AG09309 (cell line): ENCODE measurements at places on chromosomes 16 and 17.

DNA sequence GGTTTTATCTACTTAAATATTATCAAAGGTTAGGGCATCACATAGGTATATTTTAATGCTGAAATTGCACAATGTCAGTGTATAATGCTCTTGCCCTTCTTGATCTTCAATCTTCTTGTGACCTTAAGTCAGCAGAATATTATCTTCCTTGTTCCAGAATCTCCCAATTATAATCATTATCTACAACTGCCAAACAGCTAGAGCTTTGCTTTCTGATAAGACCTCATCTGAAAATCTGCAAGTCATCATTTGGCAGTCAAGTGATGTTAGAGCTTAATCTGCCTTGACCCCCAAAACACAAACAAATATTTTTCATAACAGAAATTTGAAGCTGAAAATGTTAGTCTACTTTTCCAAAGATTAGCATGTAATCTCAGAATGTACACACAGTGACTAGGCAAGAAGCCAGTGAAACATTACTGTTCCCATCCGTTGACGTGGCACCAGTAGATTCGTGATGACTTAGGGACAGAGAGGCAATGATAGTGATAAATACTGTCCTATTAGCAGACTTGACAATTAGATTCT is 19.8 kb downstream of the REXO5 start:
- DNase-seq = no peak

DNA sequence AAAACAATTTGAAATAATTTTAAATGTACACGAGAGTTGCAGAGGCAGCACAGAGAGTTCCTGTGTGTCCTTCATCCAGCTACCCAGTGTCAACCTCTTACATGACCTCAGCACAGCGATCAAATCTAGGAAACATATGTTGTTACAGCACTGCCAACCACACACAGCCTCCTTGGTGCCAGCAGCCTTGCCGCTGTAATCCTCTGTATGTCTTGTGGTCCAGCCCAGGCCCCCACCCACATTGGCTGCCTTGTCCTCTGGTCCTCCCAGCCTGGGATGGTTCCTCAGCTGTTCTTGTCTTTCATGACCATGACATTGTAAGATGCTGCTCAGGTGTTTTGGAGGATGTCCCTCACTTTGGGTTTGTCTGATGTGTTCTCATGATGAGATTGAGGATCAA is 178.0 kb downstream of the RPTOR start:
- no peak for DNase-seq

- no peak for DNase-seq
Measured at GRCh38 chr16:70523743-70524398, at the start of gene SF3B3. Gene SF3B3 (plus strand): TSS chr16:70523816. CDS start chr16:70526657, 2,841 bp downstream.

DNA sequence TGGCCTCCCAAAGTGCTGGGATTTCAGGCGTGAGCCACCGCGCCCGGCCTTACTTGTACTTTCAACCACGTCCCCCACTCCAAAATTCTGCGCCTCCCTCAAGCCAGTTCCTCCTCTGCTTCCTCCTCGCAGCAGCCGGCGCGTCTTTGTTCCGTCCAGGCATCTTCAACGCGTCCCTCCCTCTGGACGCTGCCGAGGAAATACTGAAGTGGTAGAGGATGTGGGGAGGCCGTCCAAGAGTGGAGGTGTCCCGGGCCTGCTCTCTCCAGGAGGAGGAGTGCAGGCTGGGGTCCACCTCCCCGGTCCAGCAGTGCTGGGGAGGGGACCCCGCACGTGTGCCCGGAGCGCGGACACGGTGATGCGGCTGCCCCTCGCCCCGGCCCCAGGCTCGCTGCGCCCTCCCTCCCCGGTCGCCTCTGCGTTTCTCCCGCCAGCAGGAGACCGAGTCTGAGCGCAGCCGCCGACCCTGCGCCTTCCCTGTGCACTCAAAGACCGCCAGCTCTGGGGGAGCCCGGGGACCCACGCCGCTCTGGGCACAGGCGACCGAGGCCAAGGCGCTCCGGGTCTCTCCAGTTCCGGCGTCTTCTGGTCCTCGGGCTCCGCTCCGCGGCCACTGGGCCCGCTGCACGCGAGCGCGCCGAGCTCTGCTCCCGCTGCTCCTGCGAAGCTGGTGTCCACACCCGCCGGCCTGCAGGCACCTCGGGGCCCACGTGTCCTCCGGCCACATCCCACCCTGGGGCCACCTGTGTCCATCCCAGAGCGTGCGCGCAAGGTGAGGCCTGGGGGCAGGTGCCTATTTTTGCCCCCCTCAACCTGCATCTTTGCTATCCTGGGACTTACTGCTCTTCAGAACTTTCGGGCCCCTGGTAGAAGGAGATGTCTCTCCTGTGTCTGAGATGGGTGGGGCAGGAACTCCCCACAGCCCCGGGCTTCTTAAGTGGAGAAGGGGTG is 31.7 kb downstream of the OSBPL7 start:
- DNase-seq = no peak

- DNase-seq = no peak
Measured at GRCh38 chr16:12522334-12522733, 281.4 kb downstream of the CPPED1 start.
